Stimulated activated CD8-positive, alpha-beta memory T cell treated with anti-CD3 and anti-CD28 coated beads, Interleukin-15, amount 100 ng/mL, for 4 hours (primary cell): ENCODE measurements at places on chromosomes 7 and 10.

DNA sequence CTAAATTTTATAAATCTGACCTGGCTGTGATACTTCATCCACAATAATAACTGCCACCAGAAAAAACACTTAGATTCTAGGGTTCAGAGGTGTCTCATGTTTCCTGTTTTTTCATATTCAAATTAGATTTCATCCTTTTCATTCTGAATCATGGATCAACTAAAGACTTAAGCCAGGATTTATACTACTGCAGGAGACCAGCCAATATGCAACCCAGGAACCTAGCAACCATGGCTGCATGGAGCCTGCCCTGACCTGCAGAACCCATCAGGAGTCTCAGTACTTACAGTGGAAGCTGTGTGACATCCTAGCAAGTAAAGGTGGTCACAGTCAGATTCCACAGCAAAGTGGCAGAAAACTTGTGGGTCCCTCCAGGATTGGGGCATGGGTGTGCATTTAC, 40.5 kb upstream of the RNF148 start:
- no peak for DNase-seq

DNA sequence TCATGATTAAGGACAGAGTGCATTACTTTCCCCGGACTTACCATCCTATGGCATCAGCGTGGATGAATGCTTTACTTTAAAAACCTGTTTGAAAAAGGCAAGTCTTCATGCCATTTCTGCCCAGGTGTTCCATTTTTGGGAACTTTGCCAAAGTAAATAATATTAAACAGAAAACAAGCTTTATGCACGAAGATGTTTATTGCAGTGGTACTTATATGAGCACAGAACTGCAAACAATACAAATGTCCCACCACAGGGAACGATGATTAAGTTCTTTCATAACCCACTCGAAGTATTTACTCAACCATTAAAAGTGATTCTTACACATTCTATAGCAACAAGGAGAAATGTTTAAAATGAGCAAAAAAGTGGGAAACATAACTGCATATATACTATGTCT, 109.7 kb upstream of the GDF10 start:
- DNase-seq, result no peak

DNA sequence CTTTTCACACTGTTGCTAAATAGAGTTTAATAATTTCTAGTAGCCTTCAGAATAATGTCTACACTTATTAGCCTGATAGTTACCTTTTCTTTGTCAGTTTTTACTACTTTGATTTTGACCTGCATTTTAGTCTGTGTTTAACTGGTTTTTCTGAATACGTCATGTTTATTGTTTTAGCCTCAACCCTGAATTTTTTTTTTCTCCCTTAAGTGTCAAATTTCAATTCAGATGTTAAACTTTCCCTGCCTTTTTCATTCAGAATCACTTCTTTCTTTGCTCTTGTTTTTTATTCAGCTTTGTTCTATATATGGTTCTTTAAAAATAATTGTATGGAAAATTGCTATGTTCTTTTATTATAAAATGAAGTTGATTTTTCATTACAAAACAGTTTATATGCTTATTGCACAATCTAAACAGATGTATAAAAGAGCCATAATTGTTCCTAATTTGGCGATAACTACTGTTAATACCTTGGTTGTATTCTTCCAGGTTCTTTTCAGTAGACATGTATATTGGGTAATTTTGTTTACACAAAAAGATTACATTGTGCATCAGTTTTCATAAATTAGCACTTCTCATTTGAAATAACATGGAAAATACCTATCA, 159.7 kb downstream of the ADK start:
- DNase-seq, result no peak

DNA sequence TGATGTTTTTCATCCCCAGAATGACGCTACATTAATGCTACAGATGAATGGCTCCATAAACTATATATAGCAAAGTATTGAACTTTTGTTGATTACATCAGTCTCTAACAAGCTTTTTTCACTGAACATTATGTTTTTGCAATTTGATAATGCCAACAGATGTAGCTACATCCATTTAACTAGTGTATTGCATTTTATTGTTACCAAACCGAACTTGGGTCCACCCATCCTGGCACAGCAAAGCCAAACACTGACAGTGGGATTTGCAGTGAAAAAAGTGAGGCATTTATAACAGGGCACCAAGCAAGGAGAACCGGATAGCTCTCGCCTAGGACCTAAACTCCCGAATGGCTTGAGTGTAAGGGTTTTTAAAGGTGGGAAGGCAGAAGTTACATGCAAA, 182.8 kb upstream of the TNS3 start:
- no peak for DNase-seq

GRCh38 chr10:127347202-127347959, 151.0 kb upstream of the INSYN2A start:
- DNase-seq, result no peak

- DNase-seq, result no peak
Observed at GRCh38 chr7:49151146-49151545, 226.8 kb downstream of the CDC14C start.

DNA sequence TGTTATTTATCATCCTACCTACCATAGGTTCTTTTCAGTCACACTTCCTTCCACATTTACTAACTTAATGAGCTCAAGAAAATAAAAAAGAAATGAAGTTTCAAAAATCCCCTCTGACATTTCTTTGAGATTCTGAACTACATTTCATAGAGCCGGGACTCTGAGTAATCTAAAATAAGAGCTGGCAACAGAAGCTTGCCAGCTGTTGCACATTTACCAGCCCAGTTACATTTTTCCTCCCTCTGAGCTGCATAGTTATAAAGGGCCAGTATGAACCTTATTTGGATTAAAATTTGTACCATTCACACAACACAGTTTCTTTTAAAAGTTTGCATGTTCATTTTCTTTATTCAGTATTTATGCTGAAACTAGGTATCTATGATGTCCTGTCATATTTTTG, 119.5 kb upstream of the CAV2 start:
- no peak for DNase-seq
